ENCODE measurements at places on chromosomes 12 and 14.

- DNase-seq = no peak
Measured at GRCh38 chr14:20622816-20623291, 18.6 kb downstream of the OR6S1 start.

GRCh38 chr12:76871742-76872141, 7.1 kb downstream of the CSRP2 start:
- DNase-seq = no peak

GRCh38 chr12:130800312-130800711, 38.7 kb downstream of the STX2 start:
- DNase-seq = no peak

DNA sequence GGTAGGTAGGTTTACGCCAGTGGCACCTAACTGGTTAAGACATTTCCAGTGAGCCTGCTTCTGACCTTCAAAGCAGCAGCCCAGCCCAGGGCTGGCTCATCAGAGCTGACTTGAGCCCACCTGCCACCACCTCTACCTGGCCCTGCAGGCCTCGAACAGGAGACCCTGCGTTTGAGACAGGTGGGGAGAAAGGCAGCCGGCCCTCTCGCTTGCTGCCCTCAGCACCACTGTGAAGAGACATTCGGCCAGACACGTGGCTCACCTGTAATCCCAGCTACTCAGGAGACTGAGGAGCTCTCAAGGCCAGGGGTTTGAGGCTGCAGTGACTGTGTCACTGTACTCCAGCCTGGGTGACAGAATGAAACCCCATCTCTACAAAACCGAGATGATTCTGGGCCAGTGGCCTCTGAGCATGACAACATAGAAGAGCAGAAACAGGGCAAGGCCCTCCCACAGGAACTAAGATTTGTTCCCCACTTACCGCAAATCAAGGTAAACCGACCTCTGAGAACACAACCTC, 74.2 kb downstream of the TESC start:
- DNase-seq = no peak

GRCh38 chr12:48331399-48331798, 19.3 kb downstream of the ZNF641 start:
- no peak for DNase-seq

Measured in stimulated activated CD4-positive, alpha-beta T cell treated with anti-CD3 and anti-CD28 coated beads, Interleukin-4, amount 100 ng/mL, for 4 hours (primary cell).